ENCODE measurements at places on chromosomes 6 and 20. TPM values are rescaled to one million over a fixed set of nuclear protein-coding genes. Genes with fewer than 3 reads are reported as not detected.

- H3K27me3 ChIP-seq = no peaks in the 10 kb centered on the region
- no peak for DNase-seq
- no peak overlapping the region for H3K27ac ChIP-seq
- no peaks in the 10 kb centered on the region for H3K36me3 ChIP-seq
Measured at GRCh38 chr6:78854546-78854945, 12.8 kb upstream of the IRAK1BP1 start.

DNA sequence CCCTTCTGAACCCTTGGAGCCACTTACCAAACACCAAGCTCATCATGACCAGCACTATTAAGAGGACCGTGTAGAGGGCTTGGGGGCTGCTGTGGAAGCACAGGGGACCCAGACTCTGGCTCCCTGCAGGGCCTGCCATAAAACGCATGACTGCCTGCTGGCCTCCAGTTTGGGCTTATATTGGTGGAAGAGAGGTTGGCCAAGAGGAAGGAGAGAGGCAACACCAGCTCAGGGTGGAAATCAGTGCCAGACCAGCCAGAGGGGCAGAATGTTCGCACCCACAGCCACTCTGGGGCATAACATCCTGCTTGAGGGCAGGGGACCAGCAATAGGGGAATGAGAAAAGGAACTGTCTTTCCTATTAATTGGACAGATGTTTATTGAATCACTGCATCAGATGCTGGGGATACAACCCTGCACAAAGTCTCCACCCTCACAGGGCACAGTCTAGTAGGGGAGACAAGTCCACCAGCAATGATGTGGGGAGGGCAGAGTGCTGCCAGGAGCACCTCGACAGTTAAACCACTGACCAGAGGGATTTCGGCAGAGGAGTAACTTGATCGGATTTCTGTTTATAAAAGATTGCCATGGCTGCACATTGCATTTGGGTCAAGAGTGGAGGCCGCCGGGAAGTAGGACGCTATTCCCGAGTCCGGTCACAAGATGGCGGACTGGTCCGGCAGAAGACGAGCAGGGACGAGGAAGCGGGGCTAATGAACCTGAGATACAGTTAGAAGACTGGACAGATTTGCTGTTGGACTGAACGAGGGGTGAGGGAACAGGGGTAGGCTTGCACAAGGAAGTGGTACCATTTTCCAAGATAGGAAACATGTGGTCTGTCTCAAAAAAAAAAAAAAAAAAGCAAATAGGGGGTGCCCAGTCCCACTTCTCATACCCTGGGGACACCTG lies at the start of gene LY6G5C:
Gene LY6G5C, minus strand, starts transcription at position 842 of the 909 bp plus-strand sequence. Its CDS starts 694 bp downstream, at position 148.
- peak within 1 kb of the TSS; percentile 85 for H3K27ac ChIP-seq
- peak within 1 kb of the TSS; percentile 64 for H3K4me3 ChIP-seq
- peaks cover 10% of the 10 kb centered on the region for H3K36me3 ChIP-seq
- DNase-seq = peak; percentile 88

DNA sequence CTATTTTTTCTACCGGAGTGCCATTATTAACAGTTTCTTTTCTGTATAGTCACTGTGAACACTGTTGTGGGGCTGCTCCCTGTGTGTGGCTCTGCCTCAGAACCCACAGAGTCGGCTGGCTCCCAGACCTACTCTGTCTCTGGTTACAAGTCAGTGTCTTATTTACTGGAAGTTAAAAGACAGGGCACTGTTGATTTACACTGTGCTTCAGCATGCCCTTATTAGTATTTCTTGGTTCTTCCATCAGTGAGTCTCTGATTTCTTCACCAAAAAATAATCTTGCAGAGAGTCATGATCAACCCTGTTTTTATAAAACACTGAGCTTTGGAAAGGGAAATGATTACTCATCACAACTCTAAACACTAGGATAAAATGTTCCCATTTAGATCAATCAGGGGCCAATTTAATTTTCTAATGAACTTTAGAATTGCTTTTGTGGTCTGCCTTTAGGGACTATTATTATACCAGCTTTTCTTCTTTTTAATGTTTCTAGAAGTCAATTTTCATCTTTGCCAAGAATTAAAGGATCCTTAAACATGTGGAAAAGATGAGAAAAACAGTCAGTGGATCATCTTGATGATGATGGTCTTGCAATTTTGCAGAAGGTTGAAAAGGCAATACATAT lies 92.6 kb downstream of the UTRN start:
- no peak for DNase-seq
- no peaks in the 10 kb centered on the region for H3K27me3 ChIP-seq
- H3K4me1 ChIP-seq = peaks cover 37% of the 10 kb centered on the region
- no peak overlapping the region for H3K27ac ChIP-seq
- no peaks in the 10 kb centered on the region for H3K36me3 ChIP-seq

DNA sequence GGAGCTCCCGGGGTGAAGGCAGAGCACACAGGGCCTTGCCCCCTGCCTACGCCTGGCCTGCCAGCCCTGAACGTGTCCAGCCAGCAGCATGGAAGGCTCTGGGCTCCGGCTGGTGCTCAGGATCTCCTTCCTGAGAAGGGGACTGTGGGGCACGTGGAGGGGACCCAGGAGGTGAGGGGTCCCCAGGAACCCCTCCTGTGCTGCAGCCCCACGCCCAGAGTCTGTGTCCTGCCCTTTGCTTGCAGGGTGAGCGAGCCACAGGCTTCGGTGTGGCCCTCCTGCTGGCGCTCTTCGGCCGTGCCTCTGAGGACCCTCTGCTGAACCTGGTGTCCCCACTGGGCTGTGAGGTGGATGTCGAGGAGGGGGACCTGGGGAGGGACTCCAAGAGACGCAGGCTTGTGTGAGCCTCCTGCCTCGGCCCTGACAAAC lies 22.3 kb downstream of the NPEPL1 start:
- no peak overlapping the region for H3K27ac ChIP-seq
- no peaks in the 10 kb centered on the region for H3K4me1 ChIP-seq
- H3K36me3 ChIP-seq = peaks cover 17% of the 10 kb centered on the region
- no peak overlapping the region for H3K4me3 ChIP-seq
- no peaks in the 10 kb centered on the region for H3K27me3 ChIP-seq
- no peak for DNase-seq

- H3K27ac ChIP-seq = no peak overlapping the region
- no peaks in the 10 kb centered on the region for H3K36me3 ChIP-seq
- no peak overlapping the region for H3K4me3 ChIP-seq
- no peaks in the 10 kb centered on the region for H3K27me3 ChIP-seq
Measured at GRCh38 chr6:12033770-12034169, 21.7 kb downstream of the HIVEP1 start.

DNA sequence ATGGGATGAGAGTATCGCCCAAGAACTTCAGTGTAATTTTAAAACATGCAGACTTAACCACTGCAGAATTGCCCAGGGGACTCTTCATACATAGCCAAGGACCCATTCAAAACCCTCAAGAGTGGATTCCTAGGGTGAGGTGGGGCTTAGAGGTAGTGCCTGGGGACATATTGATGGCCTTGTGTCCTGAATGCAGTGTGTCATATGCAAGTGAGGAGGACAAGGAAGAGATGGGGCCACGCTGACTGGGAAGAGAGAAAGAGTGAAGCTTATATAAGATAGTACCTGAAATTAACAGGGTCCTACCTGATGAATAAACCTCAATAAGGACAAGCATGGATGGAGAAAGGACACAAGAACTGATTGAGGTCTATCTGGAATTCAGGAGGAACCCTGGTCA lies 13.9 kb downstream of the MYL9 start:
- no peaks in the 10 kb centered on the region for H3K36me3 ChIP-seq
- DNase-seq = no peak
- no peaks in the 10 kb centered on the region for H3K27me3 ChIP-seq
- no peak overlapping the region for H3K27ac ChIP-seq
- no peaks in the 10 kb centered on the region for H3K4me1 ChIP-seq
- no peak overlapping the region for H3K4me3 ChIP-seq

GRCh38 chr20:32889281-32889680 lies 30.6 kb downstream of the EFCAB8 start:
- no peaks in the 10 kb centered on the region for H3K4me1 ChIP-seq
- H3K36me3 ChIP-seq = no peaks in the 10 kb centered on the region
- no peak overlapping the region for H3K27ac ChIP-seq
- H3K4me3 ChIP-seq = no peak overlapping the region
- no peaks in the 10 kb centered on the region for H3K27me3 ChIP-seq
- DNase-seq = no peak

GRCh38 chr6:108597572-108598304 lies 37.0 kb downstream of the FOXO3 start:
- H3K36me3 ChIP-seq = no peaks in the 10 kb centered on the region
- no peak overlapping the region for H3K4me3 ChIP-seq
- peak overlapping the region; percentile 32 for H3K27ac ChIP-seq
- DNase-seq = no peak

CGA gene
- not detected for total RNA-seq

GRCh38 chr6:155599561-155599960 lies 143.9 kb upstream of the NOX3 start:
- H3K4me3 ChIP-seq = no peak overlapping the region
- DNase-seq = no peak
- no peaks in the 10 kb centered on the region for H3K36me3 ChIP-seq

GRCh38 chr6:107621229-107621937 lies 131.5 kb downstream of the SOBP start:
- no peaks in the 10 kb centered on the region for H3K27me3 ChIP-seq
- H3K36me3 ChIP-seq = no peaks in the 10 kb centered on the region
- H3K4me3 ChIP-seq = no peak overlapping the region
- DNase-seq = no peak

GRCh38 chr20:5807431-5807830 lies 57.2 kb downstream of the SHLD1 start:
- no peak overlapping the region for H3K27ac ChIP-seq
- DNase-seq = no peak
- H3K27me3 ChIP-seq = no peaks in the 10 kb centered on the region
- H3K36me3 ChIP-seq = no peaks in the 10 kb centered on the region
- H3K4me3 ChIP-seq = no peak overlapping the region

GRCh38 chr6:31098449-31098938 lies 13.9 kb downstream of the C6orf15 start:
- no peak for DNase-seq
- no peak overlapping the region for H3K4me3 ChIP-seq
- peaks cover 24% of the 10 kb centered on the region for H3K4me1 ChIP-seq
- no peak overlapping the region for H3K27ac ChIP-seq
- no peaks in the 10 kb centered on the region for H3K36me3 ChIP-seq
- H3K27me3 ChIP-seq = no peaks in the 10 kb centered on the region

- H3K4me3 ChIP-seq = no peak overlapping the region
- DNase-seq = no peak
- H3K27me3 ChIP-seq = no peaks in the 10 kb centered on the region
- no peak overlapping the region for H3K27ac ChIP-seq
Measured at GRCh38 chr6:131290955-131291354, 155.7 kb downstream of the AKAP7 start.

DNA sequence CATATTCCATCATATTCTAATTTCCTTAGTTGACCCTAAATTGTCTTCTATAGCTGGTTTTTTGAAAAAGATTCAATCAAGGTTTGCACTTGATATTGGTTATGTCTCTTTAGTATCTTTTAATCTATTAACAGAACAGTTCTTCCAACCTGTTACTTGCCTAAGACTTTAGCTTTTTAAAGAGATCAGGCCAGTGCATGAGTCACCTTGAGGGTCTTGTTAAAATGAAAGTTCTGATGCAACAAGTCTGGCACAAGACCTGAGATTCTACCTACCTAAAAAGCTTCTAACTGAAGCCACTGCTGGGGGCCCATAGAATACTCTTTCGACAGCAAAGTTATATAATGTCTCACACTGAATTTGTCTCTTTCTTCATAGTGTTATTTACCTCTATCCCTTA lies 3.2 kb downstream of the USP45 start:
- peaks cover 16% of the 10 kb centered on the region for H3K4me1 ChIP-seq
- H3K36me3 ChIP-seq = peaks cover 15% of the 10 kb centered on the region
- H3K27me3 ChIP-seq = no peaks in the 10 kb centered on the region
- no peak overlapping the region for H3K27ac ChIP-seq
- DNase-seq = no peak

FGD2 gene
- 103 TPM for total RNA-seq

DNA sequence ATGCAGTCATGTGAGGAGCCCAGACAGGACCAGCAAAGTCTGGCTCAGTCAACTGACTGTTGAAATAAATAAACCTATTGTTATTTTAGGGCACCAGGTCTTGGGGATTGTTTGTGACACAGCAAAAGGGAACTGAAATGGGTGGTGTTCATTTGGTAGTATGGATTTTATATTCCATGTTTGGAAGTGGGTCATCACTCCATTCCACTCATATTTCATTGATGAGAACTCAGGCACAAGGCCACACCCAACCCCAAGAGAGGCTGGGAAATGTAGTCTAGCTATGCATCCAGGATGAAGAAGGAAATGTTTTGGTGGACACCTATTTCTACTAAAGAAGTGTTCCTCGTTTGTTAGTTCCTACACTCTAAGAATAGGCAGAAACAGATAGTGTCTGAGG lies 64.9 kb upstream of the BTBD3 start:
- H3K27ac ChIP-seq = no peak overlapping the region
- no peaks in the 10 kb centered on the region for H3K4me1 ChIP-seq
- H3K36me3 ChIP-seq = no peaks in the 10 kb centered on the region
- no peaks in the 10 kb centered on the region for H3K27me3 ChIP-seq

COL12A1 gene
- 36.6 TPM for total RNA-seq

- no peaks in the 10 kb centered on the region for H3K27me3 ChIP-seq
- H3K4me3 ChIP-seq = no peak overlapping the region
- DNase-seq = no peak
- no peak overlapping the region for H3K27ac ChIP-seq
- H3K4me1 ChIP-seq = no peaks in the 10 kb centered on the region
Measured at GRCh38 chr6:73017476-73017875, 207.8 kb downstream of the KHDC1L start.

DNA sequence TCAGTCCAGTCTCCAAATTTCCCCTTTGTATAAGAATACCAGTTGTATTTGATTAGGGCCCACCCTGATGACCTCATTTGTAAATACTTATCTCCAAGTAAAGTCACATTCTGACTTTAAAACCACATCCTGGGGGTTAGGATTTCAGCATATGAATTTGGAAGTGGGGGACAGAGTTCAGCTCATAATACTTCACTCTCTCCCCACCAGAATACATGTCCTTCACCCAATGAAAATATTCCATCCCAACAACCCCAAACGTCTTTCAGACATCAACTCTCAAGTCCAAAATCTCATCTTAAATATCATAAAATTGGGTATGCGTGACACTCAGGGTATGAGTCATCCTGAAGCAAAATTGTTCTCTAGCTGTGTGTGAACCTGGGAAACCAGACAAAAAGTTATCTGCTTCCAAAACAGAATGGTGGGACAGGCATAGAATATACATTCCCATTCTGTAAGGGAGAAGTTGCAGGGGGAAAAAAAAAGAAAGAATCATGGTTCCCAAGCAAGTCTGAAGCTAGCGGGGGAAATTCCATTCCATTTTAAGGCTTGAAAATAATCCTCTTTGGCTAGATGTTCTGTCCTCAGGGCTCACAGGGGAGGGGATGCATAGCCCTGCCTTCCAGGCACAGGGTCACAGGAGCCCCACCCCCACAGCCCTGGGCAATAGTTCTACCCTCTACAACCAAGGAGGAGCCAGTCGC lies 113.9 kb downstream of the ADAT2 start:
- no peak overlapping the region for H3K4me3 ChIP-seq
- no peak overlapping the region for H3K27ac ChIP-seq
- no peak for DNase-seq
- H3K36me3 ChIP-seq = no peaks in the 10 kb centered on the region
- no peaks in the 10 kb centered on the region for H3K4me1 ChIP-seq
- no peaks in the 10 kb centered on the region for H3K27me3 ChIP-seq
